ENCODE measurements at places on chromosomes 1 and 21.
A peak's percentile ranks its signal among the peaks of the same experiment; 100 is the strongest.

- DNase-seq, result no peak
Measured at GRCh38 chr21:41817877-41818855, 51.3 kb upstream of the RIPK4 start.

- DNase-seq, result no peak
Measured at GRCh38 chr1:59309795-59310548, 13.1 kb downstream of the FGGY start.

- DNase-seq, result no peak
Measured at GRCh38 chr1:200638073-200638472, 17.5 kb upstream of the KIF14 start.

GRCh38 chr1:89523572-89524368, 859 bp upstream of the LRRC8B start:
- no peak for DNase-seq

DNA sequence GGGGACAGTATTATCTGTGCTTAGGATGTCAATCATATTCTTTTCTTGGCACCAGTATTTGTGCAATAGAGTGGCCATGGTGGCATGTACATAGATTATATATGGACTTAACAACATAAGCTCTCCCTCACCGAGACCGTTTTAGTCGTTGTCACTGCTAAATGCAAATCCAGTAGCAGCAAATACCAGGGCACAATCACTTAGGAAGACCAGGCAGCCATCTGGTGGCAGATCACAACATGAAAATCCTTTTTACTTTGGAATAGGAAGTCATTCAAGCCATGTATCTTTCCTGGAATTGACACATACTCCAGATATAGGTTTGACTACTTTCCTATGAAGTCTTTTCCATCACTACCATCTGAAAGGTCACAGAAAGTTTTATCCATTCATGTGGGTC, 53.2 kb upstream of the C1orf87 start:
- no peak for DNase-seq

GRCh38 chr1:210727709-210728108, 399.0 kb downstream of the HHAT start:
- no peak for DNase-seq

GRCh38 chr1:37484325-37485051, 10.1 kb downstream of the ZC3H12A start:
- no peak for DNase-seq

DNA sequence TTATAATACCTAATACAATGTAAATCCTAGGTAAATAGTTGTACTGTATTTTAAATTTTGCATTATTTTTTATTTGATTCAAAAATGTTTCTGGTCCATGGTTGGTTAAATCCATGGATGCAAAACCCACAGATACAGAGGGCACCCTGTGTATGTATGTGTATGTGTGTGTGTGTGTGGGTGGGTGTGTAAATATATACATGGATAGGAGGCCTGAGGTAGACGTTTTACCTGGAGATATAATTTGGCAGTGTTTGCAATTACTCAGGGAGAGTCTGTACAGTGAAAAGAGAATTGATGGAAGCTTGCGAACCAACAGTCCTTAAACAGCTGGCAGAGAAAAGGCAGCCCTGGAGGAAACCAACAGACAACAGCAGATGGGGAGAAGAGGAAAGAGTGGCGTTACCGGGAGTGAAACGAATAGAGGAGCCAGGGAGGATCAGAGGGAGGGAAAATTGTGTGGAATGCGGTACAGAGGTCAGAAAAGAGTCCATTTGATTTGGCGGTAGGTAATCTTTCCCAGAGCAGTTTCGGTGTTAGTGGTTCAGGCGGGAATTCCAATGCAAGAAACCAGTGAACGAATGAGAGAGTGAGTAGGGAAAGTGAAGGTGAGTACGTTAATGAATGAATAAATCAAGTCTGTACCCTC, 47.9 kb upstream of the NBL1 start:
- DNase-seq, result no peak

DNA sequence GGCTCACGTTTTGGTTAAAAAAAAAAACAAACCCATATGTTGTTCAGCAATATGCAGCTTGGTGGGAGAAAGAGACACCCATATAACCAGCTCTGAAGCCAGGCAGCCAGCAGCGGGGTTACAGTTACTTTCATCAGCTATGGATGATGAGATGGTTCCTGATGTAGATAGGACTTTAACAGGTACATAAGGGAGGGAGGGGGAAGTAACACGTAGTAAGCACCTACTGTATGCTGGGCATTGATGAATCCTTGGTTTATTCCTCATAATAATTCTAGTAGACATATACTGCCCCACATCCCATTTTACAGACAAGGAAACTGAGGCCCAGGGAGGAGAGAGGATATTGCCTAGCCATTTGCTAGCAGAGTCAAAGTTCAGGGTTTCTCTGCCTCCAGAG, 2.0 kb downstream of the SLC1A7 start:
- no peak for DNase-seq

DNA sequence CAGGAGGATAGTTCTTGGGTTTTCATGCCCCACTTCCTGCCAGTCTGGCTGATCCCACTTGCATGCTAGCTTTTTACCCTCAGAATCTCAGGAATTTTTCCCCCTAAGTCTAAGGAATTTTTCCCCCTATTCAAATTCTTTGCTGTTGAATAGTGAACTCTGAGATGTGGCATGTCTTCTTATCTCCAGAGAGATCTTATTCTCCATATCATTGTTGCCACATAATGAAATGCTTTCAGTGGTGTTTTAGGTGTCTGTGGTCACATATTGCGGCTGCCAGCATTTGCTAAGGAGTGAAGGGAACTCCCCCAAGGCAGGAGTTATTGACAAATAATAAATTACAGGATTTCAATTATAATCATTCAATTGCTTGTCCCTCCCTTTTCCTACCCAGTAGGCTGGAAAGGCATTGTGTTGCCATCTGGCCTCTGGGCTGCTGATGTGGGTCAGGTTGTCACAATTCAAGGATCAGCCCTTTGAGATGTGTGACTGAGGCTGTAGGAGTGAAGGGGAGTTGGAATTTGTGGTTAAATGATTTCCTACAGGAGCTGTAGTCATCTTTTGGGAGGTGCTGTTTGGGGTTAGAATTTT, 3.9 kb upstream of the FLG start:
- DNase-seq, result no peak

DNA sequence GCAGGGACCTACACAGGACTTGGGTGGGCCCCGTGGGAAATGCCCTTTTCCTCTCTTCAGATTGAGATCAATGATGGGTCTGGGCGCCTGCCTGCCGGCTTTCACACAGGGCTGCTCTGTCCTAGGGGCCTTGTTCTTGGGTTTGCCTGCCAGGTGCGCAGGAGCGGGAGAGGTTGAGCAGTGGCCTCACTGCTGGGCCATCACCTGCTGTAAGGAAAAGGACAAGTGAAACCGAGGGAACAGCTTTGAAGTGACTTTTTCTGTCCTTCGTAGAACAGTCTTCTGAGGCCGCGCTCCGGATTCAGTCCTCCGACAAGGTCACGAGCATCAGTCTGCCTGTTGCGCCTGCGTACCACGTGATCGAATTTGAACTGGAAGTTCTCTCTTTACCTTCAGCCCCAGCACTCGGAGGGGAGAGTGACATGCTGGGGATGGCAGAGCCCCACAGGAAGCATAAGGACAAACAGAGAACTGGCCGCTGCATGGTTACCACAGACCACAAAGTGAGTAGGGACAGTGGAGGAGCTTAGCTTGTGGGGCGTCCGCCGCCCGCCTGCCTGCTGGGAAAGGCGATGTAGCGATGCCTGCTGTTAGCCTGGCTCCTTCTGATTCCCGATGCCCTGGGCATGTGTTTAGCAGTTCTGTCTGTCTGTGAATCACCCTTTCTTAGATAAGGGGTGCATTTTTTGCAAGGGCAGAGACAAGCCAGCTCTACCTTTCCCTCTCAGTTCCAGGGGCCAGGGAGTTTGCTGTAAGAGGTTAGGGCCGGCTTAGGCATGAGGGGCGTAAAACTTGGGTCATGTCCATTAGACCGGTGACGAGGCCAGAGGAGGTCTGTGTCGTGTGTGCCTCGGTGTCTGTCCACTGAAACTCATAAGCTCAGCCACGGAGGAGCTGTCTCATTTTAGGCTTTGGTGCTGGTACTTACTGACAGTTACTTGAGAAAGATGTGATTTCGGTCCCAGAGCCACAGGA, 19.5 kb upstream of the PWP2 start:
- no peak for DNase-seq

- DNase-seq, result no peak
Measured at GRCh38 chr1:228911225-228912210, 176.2 kb downstream of the RHOU start.

- no peak for DNase-seq
Measured at GRCh38 chr1:46137916-46138315, 5.5 kb upstream of the PIK3R3 start.

DNA sequence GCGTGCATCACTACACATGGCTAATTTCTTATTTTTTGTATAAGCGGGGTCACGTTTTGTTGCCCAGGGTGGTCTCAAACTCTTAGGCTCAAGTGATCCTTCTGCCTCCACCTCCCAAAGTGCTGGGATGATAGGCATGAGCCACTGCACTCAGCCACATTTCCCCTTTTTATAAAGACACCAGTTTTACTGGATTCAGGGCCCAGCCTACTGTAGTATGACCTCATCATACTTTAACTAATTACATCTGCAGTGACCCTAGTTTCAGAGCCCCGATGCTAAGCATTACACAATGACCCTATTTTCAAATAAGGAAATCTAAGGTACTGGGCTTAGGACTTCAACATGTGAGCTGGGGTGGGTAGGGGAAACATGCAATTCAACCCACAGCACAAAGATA, 31.8 kb upstream of the ENAH start:
- no peak for DNase-seq

DNA sequence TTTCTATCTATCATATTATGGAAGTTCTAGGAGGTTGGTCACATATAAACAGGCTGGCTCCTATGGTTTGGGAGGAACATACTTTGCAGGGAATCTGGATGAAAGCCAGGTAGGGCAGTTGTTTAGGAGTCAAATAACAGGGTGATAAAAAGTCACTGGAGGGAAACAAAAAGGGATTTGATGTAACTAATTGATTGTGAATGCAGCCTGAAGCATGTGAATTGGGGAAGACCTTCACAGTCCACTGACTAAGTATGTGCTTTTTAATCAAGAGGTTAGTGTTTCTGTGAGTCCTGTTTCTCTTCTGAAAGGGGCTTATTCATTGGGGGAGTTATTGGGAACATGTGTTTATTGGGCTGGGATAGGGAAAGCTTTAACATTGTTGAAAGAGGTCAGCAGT, 41.3 kb downstream of the HMCN1 start:
- DNase-seq, result no peak

DNA sequence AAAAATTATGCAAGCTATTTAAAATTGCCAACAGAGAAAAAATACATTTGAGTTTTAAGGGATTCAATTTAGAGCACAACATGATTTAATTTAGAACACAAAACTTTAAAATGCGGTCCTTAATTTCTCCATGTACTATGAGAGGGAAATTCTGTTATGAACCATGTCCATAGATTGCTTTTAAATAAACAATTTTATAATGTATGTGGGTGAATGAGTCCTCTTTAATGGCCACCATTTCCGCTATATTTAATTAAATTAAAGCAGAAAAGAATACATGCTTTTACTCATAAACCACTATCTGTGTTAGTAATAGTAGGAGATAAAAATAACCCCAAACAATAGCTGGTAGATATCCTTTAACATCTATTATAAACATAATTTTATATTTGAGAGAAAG, 914.6 kb downstream of the LTN1 start:
- DNase-seq, result no peak

GRCh38 chr1:50700214-50700613, 259.9 kb downstream of the FAF1 start:
- no peak for DNase-seq

GRCh38 chr1:63261736-63262458, 60.5 kb upstream of the FOXD3 start:
- DNase-seq, result no peak

DNA sequence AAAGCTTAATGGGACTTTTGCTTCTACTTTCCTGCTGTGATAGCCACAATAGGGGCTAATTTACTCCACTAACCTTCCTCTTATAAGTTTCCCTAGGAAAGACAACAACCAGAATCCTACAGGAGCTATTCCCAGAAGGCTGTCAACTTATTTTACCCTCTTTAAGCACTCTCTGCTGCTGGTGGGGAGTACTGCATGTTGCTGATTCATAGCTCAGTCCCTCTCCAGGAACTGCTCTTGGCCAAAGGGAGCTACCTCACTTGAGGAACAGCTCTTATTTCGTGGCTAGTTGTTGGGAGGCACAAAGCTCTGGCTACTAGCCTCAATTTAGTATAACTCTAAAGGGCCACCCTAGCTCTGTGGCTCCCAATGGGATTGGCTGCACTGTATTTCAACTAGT, 37.2 kb downstream of the ADSS2 start:
- no peak for DNase-seq

GRCh38 chr1:65193129-65193695, 45.2 kb downstream of the AK4 start:
- no peak for DNase-seq

GRCh38 chr1:114274621-114275317, 121.1 kb upstream of the SYT6 start:
- DNase-seq, result no peak

- peak; percentile 55 for DNase-seq
Measured at GRCh38 chr1:167555971-167556714, 2.6 kb upstream of the CREG1 start.

DNA sequence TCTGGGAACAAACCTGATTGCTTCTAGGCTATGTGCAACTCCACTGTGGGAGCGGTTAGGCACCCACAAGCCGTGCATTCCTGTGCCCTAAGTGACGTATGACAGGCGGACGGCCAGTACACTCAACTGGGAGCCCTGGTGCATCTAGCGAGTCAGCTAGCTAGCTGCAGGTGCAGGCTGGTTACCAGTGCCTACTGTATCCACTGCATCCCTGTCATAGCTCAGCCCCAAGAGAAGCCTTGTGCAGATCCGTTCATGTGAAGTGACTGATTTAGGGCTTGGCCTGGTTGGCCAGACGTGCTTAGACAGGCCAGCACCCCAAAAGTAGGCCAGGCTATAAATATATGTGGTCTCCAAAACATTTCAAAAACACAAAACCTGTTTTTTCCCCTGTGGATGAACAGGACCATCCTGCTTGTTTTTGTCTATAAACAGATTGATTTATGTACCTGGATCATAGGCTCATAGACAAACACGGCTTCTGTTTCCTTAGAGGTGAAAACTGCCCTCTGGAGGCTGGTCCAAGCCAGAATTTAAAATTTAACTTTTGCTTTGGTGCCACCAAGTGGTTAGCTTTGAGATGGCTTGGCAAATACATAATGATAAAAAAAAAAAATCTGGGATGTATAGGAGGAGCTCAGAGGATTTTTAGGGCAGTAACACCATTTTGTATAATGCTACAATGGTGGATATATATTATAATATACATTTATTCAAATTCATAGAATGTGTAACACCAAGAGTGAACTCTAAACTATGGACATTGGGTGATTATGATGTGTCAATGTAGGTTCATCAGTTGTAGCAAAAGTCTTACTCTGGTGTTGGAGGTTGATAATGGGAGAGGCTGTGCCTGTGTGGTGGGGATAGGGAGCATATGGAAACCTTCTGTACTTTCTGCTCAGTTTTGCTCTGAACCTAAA, 68.5 kb downstream of the GIPC2 start:
- DNase-seq, result peak; percentile 38
